Myocyte (in vitro differentiated cells): ENCODE measurements at places on chromosomes 2 and 18.

DNA sequence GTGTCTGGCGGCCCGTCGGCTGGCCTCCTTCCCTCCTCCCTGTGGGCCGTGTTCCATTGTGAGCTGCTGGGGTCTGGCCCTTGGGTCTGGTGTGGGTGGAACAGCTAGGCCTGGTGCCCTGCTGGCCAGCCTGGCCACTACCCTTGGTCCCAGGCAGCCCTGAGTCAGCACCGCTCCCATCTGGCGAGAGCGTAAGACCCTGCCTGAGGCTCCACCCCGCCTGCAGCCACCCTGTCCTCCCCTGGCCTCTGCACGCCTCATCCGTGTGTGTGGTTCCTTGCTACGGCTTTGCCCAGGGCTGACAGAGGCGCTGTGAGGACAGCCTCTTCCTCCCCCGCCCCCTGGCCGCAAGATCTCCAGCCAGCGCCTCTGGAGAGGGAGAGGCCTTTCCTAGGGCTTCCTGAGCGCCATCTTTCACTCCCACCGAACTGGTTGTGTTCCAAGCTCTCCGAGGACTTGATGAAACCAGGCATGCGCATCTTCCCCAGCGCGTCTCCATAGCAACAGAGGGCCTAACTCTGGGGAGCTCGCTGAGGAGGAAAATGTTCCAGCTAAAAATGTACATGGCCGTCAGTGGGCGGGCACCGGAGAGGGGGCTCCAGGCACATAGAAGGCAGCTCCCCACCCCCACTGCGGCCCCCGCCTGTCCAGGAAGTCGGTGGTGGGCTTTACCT is 83.0 kb downstream of the STPG4 start:
- DNase-seq: peak; percentile 89

DNA sequence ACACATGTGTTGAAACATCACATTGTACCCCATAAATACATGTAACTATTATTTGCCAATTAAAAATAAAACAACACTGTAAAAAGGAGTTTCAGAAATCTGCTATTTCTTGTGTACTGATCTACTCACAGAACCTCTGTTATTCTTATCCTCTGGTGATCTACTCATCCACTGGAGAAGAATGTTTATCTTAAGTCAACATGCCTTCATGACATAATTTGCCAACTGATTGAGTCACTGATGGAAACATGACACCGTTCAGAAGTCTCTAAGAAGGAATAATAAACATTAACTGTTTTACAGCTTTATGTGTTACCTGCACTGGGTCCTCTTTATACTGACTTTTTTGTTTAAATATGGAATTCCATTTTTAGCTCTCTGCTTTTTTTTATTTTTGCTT is 555.2 kb downstream of the DCDC2C start:
- no peak for DNase-seq

- DNase-seq: no peak
These were observed 29.5 kb upstream of the ATRAID start for GRCh38 chr2:27182346-27182745.

DNA sequence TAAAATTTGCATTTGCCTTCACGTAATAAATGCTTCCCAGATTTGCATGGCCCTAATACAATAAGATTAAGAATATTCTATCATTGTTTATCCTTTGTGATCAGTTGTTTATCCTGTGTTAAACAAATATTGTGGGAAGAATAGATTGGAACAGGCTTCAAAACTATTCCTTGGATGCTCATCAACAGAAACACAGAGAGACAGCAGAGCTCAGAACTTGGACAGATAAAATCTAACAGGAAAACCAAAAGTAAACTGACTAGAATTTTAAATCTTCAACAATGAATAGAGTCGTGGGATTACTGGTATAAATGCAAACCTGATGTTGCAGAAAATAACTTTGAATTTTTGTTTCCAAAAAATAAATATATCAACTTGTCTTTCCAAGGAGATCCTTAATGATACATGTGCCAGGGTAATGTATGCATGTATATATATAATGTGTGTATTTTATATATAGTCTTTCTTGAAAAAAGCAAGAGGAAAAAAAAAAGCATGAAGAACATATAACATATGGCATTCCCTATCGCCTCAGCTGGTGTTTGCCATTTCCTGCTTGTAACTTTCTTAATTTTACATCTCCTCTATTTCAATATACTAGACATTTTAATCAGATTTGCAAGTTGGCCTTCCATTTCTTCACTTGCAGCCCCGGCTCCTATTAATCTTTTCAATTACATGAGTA is 59.9 kb upstream of the TANK start:
- DNase-seq: no peak

GRCh38 chr18:61400716-61401115 is 67.5 kb downstream of the CDH20 start:
- no peak for DNase-seq

- peak; percentile 75 for DNase-seq
These were observed 114.8 kb downstream of the PLB1 start for GRCh38 chr2:28610583-28611201.

DNA sequence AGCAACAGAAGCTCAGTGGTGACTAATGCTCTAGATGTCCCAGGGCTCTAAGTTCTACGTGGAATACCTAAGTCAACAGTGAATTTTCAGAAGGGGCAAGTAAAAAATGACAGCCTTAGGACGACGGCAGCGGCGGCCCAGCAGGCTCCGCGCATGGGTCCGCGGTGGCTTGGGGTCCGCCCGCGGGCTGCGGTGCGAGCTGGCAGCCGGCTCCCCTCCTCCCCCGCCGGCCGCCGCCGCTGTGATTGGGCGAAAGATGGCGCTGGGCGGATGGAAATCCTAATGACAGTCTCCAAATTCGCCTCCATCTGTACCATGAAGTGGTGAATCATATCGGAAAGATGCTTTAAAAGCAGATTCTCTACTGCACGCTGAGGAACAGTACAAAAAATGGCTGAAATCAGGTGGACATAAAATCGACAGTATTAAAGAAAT is 74.7 kb downstream of the HNRNPLL start:
- peak; percentile 78 for DNase-seq

DNA sequence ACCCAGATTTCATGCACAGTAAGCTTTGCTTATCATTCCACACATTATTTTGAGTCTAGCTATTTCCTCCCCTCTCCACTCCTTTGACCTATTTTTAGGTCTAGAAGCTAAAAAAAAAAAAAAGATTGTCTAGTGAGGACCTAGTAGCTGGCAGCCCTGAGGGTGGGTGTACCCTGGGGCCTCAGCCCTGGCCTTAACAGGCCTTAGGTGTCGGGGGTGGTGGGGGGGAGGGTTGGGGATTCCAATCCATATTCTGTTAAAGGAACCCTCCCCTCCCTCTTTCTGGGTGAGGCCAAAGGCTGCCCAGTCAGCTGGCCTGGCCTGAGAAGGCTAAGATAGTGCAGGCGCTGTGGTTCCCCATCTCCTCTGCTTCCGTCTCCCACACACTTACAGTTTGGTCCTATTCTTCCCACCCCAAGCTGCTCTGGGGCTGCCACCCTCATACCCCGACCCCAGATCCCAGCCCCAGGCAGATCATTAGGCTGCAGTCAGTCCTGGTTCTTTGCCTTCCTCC is 65.5 kb upstream of the HK2 start:
- peak; percentile 42 for DNase-seq
